ENCODE measurements at places on chromosomes 5 and 9.

- no peak for DNase-seq
Measured at GRCh38 chr5:63050916-63051315, 472.3 kb downstream of the LRRC70 start.

GRCh38 chr5:104297076-104297475 is 734.5 kb upstream of the NUDT12 start:
- no peak for DNase-seq

- no peak for DNase-seq
Measured at GRCh38 chr9:129633848-129634247, 7.9 kb downstream of the NTMT1 start.

DNA sequence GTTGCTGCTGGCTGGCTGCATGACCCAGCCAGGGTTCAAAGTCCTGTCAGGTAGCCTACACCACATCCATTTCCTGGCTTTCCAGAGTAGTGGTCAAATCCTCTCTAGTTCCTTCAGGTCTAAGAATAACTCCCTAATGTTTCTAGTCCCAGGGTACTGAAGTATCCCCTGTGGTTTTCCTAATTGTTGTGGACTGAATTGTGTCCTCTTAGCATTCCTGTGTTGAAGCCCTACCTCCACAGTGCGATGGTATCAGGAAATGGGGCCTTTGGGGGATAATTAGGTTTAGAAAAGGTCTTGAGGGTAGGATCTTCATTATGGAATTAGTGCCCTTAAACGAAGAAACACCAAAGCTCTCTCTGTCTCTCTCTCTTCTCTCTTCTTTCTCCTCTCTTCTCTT is 191.8 kb upstream of the CCNG1 start:
- no peak for DNase-seq

GRCh38 chr5:10376544-10376943 is 23.0 kb downstream of the MARCHF6 start:
- no peak for DNase-seq

- no peak for DNase-seq
Measured at GRCh38 chr9:116493183-116493860, 193.8 kb upstream of the TRIM32 start.

- no peak for DNase-seq
Measured at GRCh38 chr5:179275941-179276837, 69.1 kb downstream of the ADAMTS2 start.

- DNase-seq, result no peak
Measured at GRCh38 chr9:92974761-92975755, 27.7 kb downstream of the FGD3 start.

Measured in inflammatory macrophage treated with lipopolysaccharide for 1 hour (primary cell).